SW 1271 (cell line): ENCODE measurements at places on chromosomes 1 and 21.

DNA sequence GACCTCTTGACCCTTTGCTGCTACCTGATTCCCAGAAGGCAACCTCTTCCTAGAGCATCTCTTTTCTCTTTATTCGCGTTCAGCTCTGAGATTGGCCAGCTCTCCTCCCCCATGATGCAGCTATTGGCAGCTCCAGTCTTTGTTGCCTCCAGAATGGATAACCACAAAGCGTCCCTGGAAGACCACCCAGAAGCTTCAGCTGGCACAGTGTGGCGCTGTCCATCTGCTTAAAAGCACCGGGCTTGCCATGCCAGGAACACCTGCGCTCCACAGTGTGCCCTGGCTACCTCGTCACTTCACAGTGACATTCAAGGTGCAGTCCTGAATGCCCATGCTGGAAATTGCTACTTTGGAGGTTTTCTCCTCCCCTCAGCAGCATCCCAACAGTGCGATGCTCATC is 353.9 kb downstream of the LMO4 start:
- no peak for DNase-seq

- DNase-seq = no peak
Observed at GRCh38 chr1:58768191-58768731, 15.6 kb downstream of the JUN start.

- no peak for DNase-seq
Observed at GRCh38 chr1:154751690-154752089, 118.4 kb downstream of the KCNN3 start.

- DNase-seq = no peak
Observed at GRCh38 chr1:202090994-202091393, 31.7 kb upstream of the GPR37L1 start.

GRCh38 chr1:49306507-49307070 is 529.9 kb upstream of the BEND5 start:
- no peak for DNase-seq

DNA sequence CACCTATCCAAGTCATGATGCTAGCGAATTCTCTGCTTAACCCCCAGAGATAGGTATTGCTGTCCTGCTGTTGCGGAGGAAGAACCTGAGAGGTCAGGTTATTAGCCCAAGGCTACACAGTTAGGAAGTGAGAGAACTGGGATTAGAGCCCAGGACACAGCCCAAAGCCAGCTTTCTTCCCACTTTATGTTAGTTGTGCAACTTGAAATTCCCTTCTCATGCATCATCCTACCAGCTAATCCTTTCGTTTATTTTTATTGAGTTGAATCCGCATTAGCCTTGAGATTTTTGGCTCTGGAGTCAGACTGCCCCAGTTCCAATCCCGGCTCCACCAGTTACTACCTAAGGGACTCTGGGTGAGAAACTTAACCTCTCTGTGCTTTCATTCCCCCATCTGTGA is 65.4 kb downstream of the PLEKHA6 start:
- DNase-seq = peak; percentile 8

DNA sequence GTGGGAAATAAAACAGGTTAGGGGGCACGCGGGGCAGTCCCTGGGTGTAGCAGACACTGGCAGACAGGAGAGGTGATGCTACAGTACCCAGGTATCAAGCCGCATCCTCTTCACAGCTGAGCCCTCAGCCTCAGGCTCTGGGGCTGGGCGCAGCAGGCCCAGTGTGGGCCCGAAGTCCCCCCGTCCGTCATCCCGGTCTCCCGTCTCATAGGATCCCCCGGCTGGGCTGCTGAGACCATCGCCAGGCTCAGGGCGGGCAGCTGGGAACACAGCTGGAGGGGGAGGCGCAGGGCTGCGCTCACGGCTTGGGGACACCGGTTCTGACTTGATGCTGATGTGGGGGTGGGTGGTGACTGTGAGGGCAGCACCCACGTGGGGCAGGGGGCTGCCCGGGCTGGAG is 32.7 kb downstream of the MEF2D start:
- DNase-seq = no peak

DNA sequence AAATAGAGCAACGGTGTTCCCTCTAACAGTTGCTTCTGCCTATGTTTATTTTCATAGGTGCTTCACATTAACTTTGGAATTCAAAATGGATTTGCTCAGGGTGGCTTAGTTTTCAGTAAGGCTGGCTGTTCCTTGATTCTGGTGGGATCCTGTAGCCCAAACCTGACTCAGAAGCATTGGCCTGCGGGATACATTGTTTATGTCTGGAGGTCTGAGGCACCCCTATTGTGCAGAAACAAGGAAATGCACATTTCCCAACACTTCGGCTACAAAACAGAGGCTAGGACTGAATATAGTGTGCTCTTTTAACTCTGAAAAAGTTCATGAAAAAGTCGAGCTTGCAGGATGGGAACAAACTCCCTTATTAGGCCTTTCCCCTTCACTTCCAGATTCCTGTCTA is 133.8 kb upstream of the F3 start:
- no peak for DNase-seq

- DNase-seq = no peak
Observed at GRCh38 chr1:58430421-58431275, 115.9 kb downstream of the OMA1 start.

GRCh38 chr1:116908820-116909511 is 750 bp upstream of the PTGFRN start:
- DNase-seq = no peak

DNA sequence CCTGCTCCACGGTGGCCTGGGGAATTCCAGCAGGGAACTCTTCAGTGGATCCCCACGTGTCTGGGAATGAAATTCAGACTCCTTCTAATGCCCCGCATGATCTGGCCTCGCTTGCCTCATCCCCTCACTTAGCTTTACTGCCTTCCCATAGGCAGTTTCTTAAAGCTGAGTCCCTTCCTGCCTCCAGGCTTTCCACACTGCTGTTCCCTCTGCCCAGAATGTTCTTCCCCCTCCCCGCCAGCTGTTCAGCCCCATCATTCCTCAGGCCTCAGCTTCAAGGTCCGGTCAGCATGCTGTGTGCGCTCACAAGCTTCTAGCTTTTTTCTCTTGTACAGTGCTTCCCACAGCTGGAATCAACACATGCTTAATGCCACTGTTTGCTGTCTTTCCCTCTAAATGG is 54.9 kb upstream of the WASF2 start:
- DNase-seq = no peak

DNA sequence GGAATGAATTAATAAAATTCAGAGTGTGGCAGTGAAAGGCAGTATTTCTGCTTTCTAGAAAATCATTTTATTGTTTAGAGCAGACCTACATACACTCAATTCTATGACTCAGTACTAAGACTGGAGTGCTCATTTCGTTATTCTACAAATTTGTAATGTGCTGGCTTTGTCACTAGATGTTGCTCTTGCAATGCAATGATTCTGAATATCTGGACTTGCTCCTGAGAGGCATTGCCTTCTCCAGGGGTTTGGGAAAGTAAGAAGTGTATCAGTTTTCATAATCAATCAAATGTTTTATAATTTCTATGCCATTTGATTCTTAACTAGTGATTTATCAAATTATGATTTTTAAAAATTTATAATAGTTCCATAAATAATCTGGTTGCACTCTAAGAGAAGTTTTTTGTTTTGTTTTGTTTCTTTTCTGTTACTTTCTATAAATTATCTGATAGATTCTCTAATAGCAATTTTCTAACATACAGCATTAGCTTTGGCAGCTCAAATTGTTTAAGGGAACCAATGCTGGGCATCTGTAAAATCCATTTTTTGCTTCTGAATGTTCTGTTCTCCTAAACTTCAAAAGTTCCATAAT is 280.5 kb upstream of the SGIP1 start:
- peak; percentile 11 for DNase-seq

DNA sequence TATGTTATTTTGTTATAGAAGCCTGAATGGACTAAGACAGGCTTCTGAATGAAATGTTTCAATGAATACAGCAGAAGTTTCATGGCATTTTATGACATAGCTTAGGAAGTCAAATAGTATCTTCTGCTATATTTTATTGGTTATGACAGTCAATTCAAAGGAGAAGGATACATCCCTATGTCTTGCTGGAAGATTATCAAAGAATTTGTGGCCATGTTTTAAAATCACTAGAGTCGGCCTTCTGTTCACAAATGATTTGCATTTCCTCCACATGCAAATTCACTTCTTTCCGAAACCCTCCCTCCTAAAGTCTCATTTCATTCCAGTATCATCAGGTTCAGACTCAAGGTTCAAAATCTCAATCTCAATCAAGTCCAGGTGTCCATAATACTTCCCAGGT is 679.2 kb upstream of the ADAMTS5 start:
- no peak for DNase-seq

DNA sequence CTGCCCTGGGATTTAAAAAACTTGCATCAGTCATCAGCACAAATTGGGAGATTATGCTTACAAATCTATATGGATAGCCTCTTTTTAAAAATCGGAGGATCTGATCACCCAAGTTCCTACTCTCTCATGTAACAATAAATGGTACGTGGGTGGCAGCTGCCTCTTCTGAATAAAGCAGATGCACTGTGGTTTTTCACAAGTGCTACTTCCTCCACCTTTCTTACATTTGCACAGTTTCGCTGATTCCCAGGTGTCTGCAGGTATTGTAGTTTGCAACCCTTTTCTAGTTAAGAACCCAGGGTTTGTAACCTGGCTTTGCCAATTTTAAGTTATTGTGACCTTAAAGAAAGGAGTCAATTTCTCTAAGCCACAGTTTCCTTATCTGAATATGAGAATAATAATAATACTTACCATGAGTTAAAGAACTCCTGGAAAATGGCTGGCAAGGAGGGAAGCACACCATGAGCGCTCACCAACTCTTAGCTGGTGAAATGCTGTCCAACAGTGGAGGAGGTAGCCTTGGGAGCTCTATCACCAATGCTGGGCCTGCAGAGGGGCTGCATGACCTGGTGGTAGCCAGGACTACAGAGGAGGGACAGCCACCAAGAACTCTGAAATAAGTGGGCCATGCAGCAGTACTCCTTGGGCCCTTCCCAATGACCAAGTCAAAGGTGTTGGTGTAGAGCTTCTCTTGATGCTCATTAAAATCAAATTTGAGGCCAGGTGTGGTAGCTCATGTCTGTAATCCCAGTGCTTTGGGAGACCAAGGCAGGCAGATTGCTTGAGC is 30.2 kb upstream of the KCNA2 start:
- DNase-seq = no peak

- DNase-seq = no peak
Observed at GRCh38 chr1:64223329-64224151, 20.1 kb downstream of the UBE2U start.

DNA sequence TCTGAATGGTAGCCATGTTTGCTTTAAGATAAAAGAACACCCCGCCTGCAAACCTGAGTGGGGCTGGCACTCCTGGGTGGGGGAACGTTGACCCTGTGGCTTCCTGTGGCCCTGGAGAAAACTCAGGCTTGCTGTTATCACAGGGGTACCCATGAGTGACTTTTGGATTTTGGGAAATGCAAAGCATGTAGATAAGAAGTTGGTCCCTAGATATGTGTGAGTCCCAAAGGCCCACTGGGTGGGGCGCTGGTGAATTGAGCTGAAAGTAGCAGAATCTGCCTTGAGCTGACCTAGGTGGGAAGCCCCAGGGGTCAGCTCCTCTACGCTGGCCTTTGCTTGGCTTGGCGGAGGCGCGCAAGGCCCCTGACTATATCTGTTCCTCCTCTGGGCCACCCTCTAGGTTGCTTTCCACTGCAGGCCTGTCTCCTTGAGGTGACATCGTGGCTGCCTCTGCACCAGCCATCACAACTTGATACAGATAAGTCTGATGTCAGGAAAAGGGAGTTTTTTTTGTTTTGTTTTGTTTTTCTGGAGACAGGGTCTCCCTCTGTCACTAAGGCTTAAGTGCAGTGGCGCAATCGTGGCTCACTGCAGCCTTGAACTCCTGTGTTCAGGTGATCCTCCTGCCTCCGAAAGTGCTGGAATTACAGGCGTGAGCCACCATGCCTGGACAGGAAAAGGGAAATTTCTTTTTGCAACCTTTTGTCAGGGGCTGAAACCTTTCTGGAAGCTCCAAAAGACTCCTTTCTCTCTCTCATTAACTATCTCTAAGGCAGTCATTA is 72.2 kb downstream of the AGPAT3 start:
- no peak for DNase-seq

DNA sequence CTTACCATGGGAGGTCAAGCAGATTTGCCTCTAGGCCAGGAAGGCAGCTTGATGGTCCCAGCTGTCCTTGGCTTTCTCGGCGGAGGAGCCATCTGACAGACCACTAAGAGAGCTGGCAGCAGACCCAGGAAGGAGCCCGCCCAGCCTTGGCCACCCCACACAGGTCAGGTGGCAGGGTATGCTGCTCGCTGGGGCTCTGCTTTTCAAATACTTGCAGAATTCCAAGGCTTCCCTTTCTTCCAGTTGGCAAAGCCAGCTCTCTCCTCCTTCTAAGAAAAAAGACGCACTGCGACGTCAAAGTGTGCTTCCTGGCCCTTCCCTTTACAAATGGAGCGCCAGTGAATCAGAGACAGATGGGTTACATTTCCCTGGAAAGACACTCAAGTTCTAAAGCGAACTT is 229.4 kb downstream of the CACNA1E start:
- DNase-seq = no peak

DNA sequence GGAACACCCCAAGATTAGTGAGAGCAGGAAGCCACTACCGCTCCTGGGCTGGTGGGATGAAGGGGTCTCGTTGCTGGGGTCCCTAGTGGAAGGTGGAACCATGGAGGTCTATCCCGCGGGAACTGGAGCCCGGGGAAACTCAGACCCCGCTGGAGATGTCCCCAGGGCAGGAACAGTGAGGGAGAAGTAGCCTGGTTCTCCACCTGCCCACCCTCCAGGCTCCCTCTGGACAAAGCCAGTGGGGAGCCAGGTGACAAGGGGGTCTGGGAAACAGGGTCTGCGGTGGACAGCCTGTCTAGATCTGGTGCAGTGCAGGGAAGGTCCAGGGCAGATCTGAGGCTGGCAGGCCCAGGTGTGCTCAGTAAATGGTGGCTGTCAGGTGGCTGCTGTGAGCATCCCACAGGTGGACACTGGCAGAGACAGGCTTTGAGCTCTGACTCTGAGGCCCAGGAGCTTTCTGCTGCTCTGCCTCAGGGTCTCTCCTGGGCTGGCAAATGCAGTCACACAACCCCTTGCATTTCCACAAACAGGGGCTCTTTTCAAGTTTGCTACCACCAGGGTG is 88.0 kb upstream of the TLR5 start:
- DNase-seq = no peak

DNA sequence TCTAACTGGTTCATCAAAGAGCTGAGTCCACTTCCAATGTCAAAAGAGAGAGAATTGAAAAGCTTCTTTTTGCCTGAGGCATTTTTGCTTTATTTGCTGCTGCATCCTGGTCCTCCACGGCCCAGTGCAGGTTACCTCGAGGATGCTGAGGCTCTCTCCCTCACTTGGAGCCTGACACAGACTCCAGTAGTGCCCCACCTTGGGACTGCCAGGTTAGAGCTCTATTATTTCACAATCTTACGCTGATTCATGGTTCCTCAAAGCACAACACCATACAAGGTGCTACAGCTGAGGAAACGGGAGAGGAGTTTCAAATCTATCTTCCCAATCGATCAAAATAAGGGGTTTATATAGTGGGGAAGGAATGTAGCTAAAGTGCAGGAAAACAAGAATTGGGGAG is 13.6 kb upstream of the PLPPR4 start:
- DNase-seq = no peak

GRCh38 chr1:172556461-172556860 is 23.5 kb downstream of the SUCO start:
- no peak for DNase-seq
